ENCODE measurements at places on chromosomes 11 and 22.

GRCh38 chr11:6604790-6605189 is 1.2 kb downstream of the ILK start:
- no peak for DNase-seq

DNA sequence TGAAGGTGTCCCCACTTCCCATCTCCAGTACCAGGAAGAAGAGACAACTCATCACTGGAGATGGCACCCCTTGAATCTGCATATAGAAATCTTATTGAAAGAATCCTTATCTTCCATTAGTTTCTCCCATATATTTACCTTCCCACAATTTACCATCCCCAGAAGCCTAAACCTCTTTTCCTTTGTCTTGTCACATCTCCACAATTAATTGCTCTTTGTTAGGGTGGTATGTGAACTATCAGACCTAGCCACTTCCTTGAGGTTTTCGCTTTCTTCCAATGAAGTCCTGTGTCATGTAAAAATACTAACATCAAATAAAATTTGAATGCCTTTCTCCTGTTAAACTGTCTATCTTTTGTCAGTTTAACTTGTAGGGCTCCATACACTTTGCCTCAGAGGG is 37.9 kb downstream of the FAM227A start:
- DNase-seq = no peak

- no peak for DNase-seq
Observed at GRCh38 chr11:126115816-126116331, 53.2 kb upstream of the CDON start.

GRCh38 chr11:130096042-130096441 is 26.3 kb downstream of the APLP2 start:
- no peak for DNase-seq

DNA sequence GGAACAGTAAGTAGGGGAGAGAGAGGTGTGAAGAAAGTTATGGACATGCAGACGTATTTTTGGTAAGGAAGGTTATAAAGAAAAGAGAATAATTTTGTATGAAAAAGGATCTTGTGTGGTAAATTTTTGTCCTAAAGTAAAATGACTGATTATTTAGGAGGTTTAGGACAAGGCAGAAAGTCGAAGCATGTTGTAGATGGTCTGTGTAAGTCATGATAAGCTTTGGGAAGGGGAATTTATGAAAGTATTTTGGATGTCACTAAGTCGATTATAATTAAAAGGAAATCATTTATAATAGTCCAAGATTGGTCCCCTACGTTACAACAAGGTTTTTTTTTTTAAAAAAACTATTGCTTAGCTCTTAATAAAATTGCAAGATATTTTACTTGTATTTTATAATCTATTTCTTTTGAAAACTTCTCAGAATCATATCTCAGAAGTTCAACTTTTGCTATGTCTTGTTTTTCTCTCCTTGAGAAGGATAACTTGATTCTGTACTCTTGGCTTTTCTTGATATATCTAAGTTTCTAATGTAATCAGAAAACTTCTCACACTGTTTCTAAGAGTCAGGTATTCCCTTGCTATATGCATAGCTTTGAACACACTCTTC is 10.9 kb upstream of the CABP2 start:
- DNase-seq = no peak

- DNase-seq = no peak
Observed at GRCh38 chr11:56842814-56843794, 94.6 kb upstream of the OR9G4 start.

GRCh38 chr22:48595511-48595905 is 1232.2 kb downstream of the BRD1 start:
- no peak for DNase-seq

DNA sequence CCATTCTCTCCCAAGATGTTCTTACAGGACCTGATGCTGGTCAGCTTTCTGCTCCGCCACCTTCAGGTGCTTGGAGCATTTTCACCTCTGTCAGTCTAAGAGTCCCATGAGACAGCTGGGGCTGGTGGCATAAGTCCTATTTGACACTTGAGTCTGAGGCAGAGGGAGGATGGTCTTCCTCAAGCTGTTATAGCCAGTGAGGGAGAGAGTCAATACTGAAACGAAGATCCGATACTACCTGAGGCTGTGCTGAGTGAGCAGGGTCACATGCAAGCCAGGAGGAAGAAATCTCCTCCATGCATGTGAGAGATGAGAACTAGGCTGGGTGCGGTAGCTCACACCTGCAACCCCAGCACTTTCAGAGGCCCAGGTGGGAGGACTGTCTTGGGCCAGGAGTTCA is 5.6 kb downstream of the ZFPL1 start:
- no peak for DNase-seq

DNA sequence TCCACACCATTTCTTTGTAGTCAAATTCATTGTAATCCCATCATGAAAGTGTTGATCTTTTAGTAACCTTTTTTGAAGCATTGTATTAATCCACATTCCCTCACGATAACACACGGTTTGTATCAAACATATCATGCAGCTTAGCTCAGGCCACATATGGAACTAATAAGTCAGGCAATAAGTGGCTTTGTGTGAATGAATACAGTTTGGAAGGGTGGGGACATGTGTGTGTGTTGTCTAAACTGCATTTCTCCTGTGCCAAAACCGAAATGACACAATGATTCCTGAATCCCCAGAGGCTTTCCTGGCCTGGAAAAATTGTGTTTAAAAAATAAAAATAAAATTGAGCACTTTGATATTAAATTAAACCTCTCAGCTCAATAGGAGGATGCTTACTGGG is 98.3 kb downstream of the WNT11 start:
- DNase-seq = no peak

- no peak for DNase-seq
Observed at GRCh38 chr22:39984746-39985145, 10.0 kb upstream of the FAM83F start.

All from CD4-positive, alpha-beta T cell treated with Interleukin-15 for 4 hours (primary cell).